ENCODE measurements at places on chromosomes 4 and X.

GRCh38 chr4:74471264-74471663, 26.3 kb downstream of the AREG start:
- no peak for DNase-seq

DNA sequence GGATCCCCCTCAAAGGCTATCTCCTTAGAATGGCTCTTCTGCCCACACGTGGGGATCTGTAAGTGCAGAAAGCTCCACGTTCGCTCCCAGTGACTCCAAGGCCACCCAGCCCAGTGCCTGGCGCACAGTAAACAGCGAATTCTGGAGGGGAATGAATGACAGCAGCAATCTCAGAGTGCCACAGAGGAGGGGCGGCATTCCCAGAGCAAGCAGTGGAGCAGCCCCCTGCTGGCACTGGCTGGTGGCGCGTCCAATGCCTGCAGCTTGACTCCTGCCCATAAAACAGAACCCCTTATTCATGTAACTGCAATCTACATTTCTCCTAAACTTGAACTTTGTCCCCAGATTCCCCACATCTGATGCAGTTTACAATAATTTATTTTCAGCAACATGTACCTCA, 6.9 kb upstream of the HELT start:
- DNase-seq = no peak

DNA sequence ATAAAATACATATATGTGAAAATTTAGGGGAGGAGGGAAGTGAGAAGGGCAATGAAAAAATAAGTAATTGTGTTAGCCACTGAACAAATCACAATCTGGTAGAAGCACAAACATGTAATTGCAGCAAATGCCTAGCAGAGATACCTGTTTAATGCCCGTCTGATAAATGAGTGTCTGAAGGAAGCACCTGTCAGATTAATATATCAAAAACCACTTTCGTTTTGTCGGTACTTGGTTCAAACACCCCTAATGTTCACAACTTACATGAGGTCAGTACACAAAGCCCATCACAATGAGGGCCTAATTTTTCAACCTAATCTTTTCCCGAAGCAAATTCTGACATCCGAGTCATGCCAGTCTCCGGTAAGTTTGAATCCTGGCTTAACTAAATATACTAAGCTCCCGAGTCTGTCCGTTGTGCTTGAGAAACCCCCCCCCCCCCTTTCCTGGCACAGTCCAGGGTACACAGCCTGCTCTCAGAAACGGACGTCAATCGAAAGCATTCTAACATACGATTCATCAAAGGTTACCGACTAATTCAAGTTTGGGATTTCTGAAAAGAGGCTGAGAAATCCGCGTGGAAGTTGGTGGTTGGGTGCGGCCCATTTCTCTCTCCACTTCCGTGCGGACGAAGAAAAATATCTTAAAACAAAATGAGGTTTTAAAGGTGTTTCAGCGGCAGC, 758 bp downstream of the SDAD1 start:
- no peak for DNase-seq

GRCh38 chr4:2765832-2766526, 9.8 kb upstream of the TNIP2 start:
- no peak for DNase-seq

DNA sequence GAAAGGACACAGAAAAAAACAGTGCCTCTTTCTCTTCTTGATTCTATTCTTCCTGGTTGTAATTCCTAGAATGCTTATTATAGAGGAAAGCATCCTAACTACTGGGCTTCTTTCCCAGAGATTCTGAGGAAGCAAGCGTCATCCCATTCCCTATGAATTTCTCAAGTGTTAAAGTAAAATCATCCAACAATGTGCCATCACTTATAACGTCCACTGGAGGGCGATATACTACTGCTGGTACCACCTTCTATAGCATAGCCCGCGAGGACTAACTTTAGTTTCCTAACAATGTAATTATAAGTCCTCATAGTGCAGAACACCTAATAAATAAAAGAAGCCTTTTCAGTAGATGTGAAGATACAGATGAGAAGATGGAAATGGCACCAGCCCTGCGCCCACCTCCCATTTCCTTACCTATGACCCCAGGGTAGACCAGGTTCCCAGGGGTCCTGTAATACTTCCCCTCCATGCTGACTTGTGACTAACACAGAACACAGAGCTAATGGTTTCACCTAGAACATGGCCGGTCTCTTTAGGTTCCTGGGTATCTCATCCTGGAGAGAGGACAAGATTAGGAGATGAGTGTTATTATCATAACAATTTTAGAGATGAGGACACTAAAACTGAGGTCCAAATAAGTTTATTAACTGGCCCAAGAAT, 4.2 kb downstream of the CENPVL3 start:
- DNase-seq = no peak
